ENCODE measurements at places on chromosomes 13 and 19.

DNA sequence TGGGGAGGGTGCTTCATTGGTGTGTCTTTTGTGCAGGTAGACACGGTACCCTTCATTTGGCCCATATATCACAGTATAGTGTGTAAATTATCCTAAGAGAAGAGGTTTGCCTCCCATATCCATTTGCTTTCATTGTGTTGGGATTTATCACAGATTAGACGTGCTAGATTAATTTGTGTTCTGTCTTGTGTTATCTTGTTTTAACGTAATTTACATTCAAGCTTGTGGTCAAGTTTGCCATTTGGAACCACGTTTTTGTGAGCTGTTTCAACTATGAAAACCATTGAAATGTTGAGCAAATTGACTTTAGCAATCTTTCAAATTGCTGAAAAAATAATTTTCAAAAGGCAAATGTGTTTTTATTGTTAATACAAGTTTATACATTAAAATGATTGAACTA, 1826.5 kb downstream of the SLITRK5 start:
- DNase-seq = no peak
- H3K36me3 ChIP-seq = no peaks in the 10 kb centered on the region
- no peaks in the 10 kb centered on the region for H3K4me1 ChIP-seq
- no peak overlapping the region for H3K4me3 ChIP-seq

DNA sequence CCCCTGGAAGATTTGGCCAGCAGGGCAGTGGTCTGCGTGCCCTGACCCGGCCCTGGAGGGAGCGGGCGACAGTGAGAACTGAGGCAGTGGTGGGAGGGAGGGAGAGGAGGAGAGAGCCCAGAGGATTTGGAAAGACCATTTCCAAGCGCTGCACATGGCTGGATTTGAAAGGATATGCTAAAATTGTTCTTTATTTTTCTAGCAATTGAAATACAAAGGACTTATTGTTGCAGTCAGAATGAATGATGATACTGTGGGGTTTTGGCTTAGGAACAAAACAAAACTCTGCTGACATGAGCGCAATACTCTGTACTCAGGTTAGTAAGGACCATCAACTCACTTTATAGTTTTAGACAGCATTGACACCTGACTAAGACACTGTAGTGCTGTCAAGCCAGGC, 69.5 kb downstream of the TNFRSF19 start:
- no peak for DNase-seq
- H3K36me3 ChIP-seq = no peaks in the 10 kb centered on the region
- H3K27ac ChIP-seq = no peak overlapping the region
- H3K4me1 ChIP-seq = 0 out of 2 replicates have a peak, but pooled peaks cover 3% of the 10 kb centered on the region

- no peak overlapping the region for H3K27ac ChIP-seq
- DNase-seq = no peak
- H3K27me3 ChIP-seq = no peaks in the 10 kb centered on the region
- H3K4me1 ChIP-seq = no peaks in the 10 kb centered on the region
Measured at GRCh38 chr13:89550938-89551337, 1796.5 kb upstream of the MIR17HG start.

- no peaks in the 10 kb centered on the region for H3K27me3 ChIP-seq
- peaks cover 4% of the 10 kb centered on the region for H3K36me3 ChIP-seq
Measured at GRCh38 chr13:50747737-50748350, 95.6 kb downstream of the DLEU7 start.

GRCh38 chr19:40685563-40685962, 4.9 kb downstream of the NUMBL start:
- H3K27ac ChIP-seq = no peak overlapping the region
- H3K27me3 ChIP-seq = no peaks in the 10 kb centered on the region
- no peak for DNase-seq
- peaks cover 42% of the 10 kb centered on the region for H3K36me3 ChIP-seq
- no peaks in the 10 kb centered on the region for H3K4me1 ChIP-seq

GRCh38 chr13:53045189-53045588, 16.6 kb downstream of the OLFM4 start:
- H3K27ac ChIP-seq = no peak overlapping the region
- H3K36me3 ChIP-seq = no peaks in the 10 kb centered on the region
- no peak overlapping the region for H3K4me3 ChIP-seq
- H3K27me3 ChIP-seq = no peaks in the 10 kb centered on the region

DNA sequence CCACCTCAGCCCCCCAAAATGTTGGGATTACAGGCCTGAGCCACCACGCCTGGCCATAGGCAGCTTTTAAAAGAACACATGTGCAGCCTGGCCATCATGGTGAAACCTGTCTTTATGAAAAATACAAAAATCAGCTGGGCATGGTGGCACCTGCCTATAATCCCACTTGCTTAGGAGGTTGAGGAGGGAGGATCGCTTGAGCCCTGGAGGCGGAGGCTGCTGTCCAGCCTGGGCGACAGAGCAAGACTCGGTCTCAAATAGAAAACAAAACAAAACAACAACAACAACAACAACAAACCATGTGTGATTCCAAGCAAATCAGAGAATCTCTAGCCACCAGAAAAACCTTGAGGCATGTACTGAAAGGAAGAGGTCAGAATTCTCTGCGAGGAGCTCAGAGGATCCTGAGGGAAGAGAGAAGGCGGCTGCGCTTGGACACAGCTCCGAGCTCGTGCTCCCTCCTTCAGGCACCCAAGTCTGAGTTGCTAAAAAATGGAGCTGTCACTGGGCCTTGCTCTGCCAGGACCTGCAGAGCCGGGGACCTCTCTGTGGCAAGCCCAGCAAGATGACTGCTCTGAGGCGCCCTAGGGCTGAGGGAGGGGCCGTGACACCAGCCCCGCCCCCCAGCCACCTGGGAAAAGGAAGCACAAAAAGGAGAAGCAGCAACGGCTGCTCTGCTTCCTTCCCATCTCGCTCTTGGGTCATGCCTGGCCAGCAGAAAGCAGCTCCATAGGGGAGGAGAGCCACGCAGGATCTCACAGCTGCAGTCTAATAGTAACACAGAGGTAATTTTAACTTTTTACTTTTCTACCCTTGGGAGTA, at the start of gene ARL11:
Gene ARL11 (plus strand): TSS at position 677 of the 822 bp plus-strand sequence. CDS start 1,941 bp downstream, outside the sequence.
- H3K27ac ChIP-seq = no peak within 1 kb of the TSS
- H3K36me3 ChIP-seq = no peaks in the 10 kb centered on the region
- H3K4me3 ChIP-seq = peak within 1 kb of the TSS; percentile 72
- H3K27me3 ChIP-seq = no peaks in the 10 kb centered on the region
- peak; percentile 92 for DNase-seq

- no peak overlapping the region for H3K27ac ChIP-seq
- DNase-seq = no peak
- H3K4me3 ChIP-seq = no peak overlapping the region
- no peaks in the 10 kb centered on the region for H3K36me3 ChIP-seq
- peaks cover 6% of the 10 kb centered on the region for H3K4me1 ChIP-seq
Measured at GRCh38 chr13:35697186-35697730, 220.8 kb upstream of the MAB21L1 start.

GRCh38 chr19:42487032-42487797, 41.1 kb downstream of the CEACAM1 start:
- H3K4me1 ChIP-seq = no peaks in the 10 kb centered on the region
- no peak overlapping the region for H3K27ac ChIP-seq
- no peaks in the 10 kb centered on the region for H3K36me3 ChIP-seq
- H3K27me3 ChIP-seq = no peaks in the 10 kb centered on the region
- no peak for DNase-seq

- no peak overlapping the region for H3K27ac ChIP-seq
- H3K27me3 ChIP-seq = no peaks in the 10 kb centered on the region
- peaks cover 68% of the 10 kb centered on the region for H3K36me3 ChIP-seq
- no peak for DNase-seq
- no peak overlapping the region for H3K4me3 ChIP-seq
- no peaks in the 10 kb centered on the region for H3K4me1 ChIP-seq
Measured at GRCh38 chr19:9144920-9145319, 4.7 kb downstream of the ZNF317 start.

DNA sequence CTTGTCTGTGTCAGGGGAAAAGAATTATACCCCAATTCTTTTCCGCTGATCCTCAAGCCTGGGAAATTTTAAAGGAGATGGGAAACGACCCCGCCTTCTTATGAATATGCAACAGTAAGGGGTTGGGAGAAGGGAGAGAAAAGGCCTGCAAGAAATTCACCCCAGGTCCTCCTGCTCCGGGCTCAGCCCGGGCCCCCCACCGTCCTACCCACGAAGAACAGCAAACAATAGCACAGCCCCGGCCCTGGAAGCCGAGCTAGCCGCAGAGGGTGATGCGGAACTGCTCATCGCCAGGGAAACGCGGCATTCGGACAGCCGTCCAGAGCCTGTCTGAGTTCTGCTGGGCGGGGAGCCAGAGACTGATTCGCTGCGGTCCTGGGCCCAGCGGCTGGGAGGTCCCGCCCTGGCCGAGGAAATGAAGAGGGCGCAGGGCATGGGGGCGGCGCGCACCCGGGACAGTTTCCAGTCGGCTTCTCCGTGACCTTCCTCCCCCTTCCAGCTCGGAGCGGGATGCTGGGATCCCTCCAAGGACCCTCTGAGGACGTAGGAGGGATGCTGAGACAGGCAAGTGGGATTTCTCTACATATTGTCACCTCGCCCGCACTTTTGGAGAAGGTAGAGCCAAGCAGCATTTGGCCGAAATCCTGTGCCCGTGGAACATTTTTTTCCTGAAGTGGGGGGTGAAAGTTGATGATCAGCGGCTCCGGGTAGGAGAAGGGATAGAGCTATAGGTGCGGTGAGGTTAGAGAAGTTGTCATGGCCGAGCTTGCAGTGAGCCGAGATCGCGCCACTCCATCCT, 82.3 kb upstream of the C1QTNF9B start:
- no peaks in the 10 kb centered on the region for H3K4me1 ChIP-seq
- H3K27me3 ChIP-seq = no peaks in the 10 kb centered on the region
- H3K27ac ChIP-seq = no peak overlapping the region
- H3K36me3 ChIP-seq = no peaks in the 10 kb centered on the region

- H3K27me3 ChIP-seq = no peaks in the 10 kb centered on the region
- H3K27ac ChIP-seq = no peak overlapping the region
- no peaks in the 10 kb centered on the region for H3K36me3 ChIP-seq
Measured at GRCh38 chr19:33662391-33663092, 40.8 kb downstream of the CHST8 start.

GRCh38 chr13:44969551-44970484, 19.5 kb downstream of the NUFIP1 start:
- no peak for DNase-seq
- H3K4me1 ChIP-seq = no peaks in the 10 kb centered on the region
- H3K36me3 ChIP-seq = peaks cover 25% of the 10 kb centered on the region
- no peak overlapping the region for H3K4me3 ChIP-seq
- H3K27me3 ChIP-seq = no peaks in the 10 kb centered on the region

GRCh38 chr19:58460039-58460438, 6.8 kb upstream of the ZNF324 start:
- no peaks in the 10 kb centered on the region for H3K4me1 ChIP-seq
- H3K36me3 ChIP-seq = peaks cover 9% of the 10 kb centered on the region
- no peak overlapping the region for H3K4me3 ChIP-seq

DNA sequence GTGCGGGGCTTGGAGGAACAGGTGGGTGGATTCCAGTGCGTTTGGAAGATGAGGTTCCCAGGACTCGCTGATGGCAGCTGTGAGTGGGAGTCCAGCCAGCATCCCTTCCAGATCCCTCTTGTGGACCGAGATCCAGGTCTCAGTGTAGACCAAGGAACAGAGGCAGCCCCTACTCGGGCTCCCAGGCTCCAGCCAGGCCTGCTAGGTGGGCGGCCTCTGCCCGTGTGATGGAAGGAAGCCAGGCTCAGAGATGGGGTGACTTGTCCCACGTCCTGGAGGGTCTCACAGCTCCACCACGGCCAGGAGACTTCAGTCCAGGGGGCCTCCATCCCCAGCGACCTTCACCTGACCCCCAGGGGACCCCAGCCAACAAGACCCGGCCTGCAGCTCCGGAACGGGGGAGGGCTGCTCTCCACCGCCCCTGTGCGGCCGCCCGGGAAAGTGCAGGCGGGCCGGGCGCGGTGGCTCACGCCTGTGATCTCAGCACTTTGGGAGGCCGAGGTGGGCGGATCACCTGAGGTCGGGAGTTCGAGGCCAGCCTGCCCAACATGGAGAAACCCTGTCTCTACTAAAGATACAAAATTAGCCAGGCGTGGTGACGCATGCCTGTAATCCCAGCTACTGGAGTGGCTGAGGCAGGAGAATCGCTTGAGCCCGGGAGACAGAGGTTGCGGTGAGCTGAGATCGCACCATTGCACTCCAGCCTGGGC, 729 bp upstream of the MADCAM1 start:
- H3K4me3 ChIP-seq = peak overlapping the region; percentile 29
- peak; percentile 86 for DNase-seq
- H3K4me1 ChIP-seq = no peaks in the 10 kb centered on the region
- peaks cover 14% of the 10 kb centered on the region for H3K27me3 ChIP-seq

DNA sequence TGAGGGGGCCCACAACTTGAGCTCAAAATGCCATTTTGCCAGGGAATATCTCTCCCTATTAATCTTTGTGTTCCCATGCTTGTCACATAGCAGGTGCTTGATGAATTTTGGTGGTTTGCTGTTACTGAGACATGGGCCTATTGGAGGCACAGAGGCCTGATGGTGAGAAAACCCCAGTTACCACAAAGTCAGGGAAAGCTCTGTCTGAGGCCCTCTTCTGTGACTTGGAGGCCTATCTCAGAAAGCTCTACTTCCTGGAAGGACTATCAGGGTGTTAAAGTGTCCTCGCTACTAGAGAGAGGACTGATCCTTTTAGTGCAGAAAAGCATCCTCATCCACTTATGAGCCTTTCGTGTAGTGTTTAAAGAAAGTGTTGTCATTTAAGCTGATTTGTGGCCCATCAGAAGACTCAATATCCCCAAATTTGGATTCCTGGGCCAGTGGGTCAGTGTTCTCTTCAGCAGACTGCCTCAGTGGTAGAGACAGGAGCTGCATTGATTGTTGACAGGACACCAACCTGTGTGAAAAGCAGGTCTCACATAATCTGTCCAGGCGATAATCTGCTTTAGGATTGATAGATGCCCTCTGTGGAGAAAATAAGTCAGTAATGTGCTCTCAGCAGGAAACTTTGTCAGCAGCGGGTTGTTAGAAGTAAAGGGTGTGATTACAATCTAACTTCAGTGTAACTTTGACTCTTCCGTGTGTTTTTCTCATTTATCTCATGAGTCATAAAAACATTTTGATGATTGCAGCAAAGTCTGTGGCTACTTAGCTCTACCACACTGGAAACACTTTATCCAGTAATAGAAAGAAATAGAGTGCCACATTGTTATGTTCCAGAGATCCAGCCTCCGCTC, 121.0 kb downstream of the AKAP11 start:
- no peaks in the 10 kb centered on the region for H3K27me3 ChIP-seq
- peaks cover 1% of the 10 kb centered on the region for H3K36me3 ChIP-seq
- no peak for DNase-seq
- H3K27ac ChIP-seq = no peak overlapping the region
- H3K4me3 ChIP-seq = no peak overlapping the region

- H3K4me1 ChIP-seq = no peaks in the 10 kb centered on the region
- H3K27me3 ChIP-seq = no peaks in the 10 kb centered on the region
- peak within 1 kb of the TSS; percentile 95 for H3K4me3 ChIP-seq
Measured at GRCh38 chr19:55580628-55581144, at the start of gene ZNF579. Gene ZNF579 (minus strand): TSS chr19:55580848. CDS start chr19:55579639, 1,209 bp downstream.

DNA sequence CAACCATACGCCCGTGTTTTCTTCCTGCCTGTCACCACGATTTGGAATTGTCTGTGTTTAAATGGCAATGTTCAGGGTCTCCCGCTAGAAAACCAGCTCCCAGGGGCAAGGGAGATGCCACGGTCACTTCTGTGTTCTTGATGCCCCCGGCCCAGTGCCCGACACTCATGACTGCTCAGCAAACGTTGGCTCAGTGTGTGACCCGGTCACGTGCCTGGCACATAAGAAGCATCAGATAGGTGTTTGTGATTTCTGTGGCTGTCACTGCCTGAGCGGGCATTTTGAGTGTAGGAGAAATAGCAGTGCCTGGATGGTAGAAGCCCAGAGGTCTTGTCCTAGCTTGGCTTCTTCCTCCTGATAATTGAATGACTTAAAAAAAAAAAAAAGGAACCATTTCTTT, 15.5 kb downstream of the HDGFL2 start:
- no peak overlapping the region for H3K4me3 ChIP-seq
- peaks cover 58% of the 10 kb centered on the region for H3K36me3 ChIP-seq
- no peaks in the 10 kb centered on the region for H3K4me1 ChIP-seq
- DNase-seq = peak; percentile 17
- no peak overlapping the region for H3K27ac ChIP-seq

GRCh38 chr19:39506944-39507714, 7.8 kb upstream of the SELENOV start:
- DNase-seq = peak; percentile 82
- peak overlapping the region; percentile 83 for H3K4me3 ChIP-seq
- H3K36me3 ChIP-seq = peaks cover 11% of the 10 kb centered on the region
- H3K27ac ChIP-seq = no peak overlapping the region
